ENCODE measurements at places on chromosomes 4 and X. TPM values are rescaled to one million over a fixed set of nuclear protein-coding genes. Genes with fewer than 3 reads are reported as not detected.
A peak's percentile ranks its signal among the peaks of the same experiment; 100 is the strongest.

DNA sequence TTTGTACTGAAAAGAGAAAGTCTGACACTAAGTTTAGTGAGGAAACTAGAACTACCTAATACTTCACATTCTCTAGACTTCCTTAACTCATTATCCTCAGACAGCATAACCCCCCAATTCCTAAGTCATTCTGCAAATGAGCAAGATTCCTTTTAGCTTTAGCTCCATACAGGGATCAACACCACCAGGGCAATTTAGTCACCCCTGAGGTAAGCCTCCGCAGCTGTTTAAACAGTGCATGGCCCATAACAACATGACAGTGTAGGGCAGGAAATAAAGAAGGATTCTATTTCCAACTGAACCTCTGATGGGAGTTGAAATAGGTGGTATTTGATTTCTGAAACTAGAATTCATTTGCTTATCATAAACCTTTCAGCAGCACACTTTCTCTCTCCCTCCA, 112.8 kb upstream of the DKK2 start:
- DNase-seq: no peak

DNA sequence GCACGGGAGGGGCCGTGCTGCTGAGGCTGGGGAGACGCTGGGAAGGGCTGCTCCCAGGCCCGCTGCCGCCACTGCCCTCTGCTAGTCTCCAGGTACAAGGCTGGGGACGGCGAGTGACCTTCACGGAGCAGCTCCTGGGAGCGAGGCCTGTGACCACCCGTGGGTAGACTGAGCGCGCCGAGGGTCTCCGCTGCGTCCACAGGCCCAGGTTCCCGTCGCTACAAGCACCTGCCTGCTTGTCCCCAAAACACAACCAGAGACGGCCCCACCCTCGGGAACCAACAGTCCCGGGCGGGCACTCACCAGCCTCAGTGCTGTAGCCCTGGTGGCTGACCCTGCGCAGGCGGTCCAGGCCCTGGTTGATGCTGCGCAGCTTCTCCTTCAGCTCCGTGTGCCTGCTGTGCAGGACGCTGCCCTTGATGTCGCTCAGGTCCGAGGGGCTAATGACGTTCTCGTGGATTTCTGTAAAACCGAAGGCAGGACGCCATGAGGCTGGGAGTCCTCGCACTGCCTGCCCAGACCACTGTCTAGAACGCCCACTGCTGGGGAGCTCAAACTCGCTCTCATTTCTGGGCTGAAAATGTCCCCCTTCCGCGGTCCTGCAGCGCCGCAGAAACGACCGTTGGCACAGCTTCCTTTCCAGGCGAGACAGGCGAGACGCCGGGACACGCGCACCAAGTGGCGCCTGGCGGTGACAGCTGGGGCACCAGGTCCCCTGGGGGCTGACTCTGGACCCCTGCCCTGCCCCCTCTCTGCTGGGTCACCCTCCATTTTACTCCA, 14.3 kb downstream of the LRPAP1 start:
- no peak for DNase-seq

DNA sequence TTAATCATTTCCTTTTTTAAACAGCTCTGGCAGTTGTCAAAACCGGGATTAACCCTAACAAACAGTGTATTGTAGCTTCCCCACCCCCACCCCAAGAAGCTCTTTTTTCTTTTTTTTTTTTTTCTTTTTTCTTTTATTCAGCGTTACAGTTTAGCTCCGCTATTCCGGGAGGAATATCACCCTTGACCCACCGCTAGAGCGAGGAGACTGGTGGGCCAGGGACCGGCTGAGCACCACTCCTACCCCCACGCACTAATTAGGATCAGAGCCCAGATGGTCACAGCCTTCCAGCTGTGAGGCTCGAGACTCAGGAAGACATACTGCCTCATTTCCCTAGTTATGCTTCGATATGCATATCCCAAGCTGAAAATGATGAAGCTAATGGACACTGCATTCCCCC, 2.0 kb downstream of the PARM1 start:
- no peak for DNase-seq

GRCh38 chrX:33188881-33189280, 22.5 kb downstream of the DMD start:
- no peak for DNase-seq

GRCh38 chr4:167100120-167100519, 134.2 kb downstream of the SPOCK3 start:
- no peak for DNase-seq

The MAGEB17 gene
- not detected for total RNA-seq

GRCh38 chr4:56289934-56290333, 97.4 kb downstream of the AASDH start:
- DNase-seq: no peak

The SPCS3 gene
- total RNA-seq: 54.8 TPM

The RAB9B gene
- 0.98 TPM for total RNA-seq

DNA sequence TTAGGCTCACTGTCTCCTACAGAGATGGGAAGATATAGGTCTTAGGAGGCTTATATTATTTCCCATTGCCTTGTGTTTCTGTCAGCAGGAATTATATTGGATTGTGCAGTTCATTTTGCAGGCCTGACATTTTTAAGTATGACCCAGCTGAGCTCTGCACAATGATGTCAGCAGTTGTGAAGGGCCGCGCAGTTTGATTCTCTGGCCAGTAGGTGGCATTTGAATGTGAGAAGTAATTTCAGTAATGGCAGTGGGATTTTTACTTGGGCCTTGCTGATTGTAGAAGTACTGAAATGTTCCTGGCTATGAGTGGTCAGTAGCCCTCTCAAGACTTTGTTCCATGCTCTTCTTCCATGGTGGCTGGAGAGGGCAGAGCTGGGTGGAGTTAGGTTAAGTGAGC, 247.2 kb upstream of the MTMR8 start:
- DNase-seq: no peak

The NWD2 gene
- total RNA-seq: not detected

GRCh38 chr4:187972135-187972534, 23.4 kb upstream of the ZFP42 start:
- no peak for DNase-seq

The RHOH gene
- total RNA-seq: 7.3 TPM

DNA sequence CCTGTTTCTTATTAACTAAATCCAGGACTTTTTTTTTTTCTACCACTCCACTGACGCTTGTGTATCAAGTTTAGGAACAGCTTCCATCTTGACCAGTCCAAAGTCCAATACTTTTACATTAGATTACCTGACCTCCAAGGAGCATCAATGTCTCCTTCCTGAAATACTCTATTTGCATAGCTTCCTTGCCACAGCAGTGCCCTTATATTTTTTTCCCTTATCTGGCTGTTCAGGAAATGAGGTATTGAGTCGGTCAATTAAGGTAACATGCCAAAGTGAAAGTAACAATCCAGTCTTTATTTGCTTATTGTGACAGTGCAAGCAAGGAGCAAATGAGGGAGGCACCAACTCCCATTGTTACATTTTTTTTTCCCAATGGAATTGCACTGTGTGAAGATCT, 730.8 kb upstream of the NDST4 start:
- DNase-seq: no peak

GRCh38 chr4:88452912-88453311, 4.0 kb upstream of the HERC5 start:
- no peak for DNase-seq

- no peak for DNase-seq
Measured at GRCh38 chr4:86968547-86968946, 33.7 kb downstream of the AFF1 start.

DNA sequence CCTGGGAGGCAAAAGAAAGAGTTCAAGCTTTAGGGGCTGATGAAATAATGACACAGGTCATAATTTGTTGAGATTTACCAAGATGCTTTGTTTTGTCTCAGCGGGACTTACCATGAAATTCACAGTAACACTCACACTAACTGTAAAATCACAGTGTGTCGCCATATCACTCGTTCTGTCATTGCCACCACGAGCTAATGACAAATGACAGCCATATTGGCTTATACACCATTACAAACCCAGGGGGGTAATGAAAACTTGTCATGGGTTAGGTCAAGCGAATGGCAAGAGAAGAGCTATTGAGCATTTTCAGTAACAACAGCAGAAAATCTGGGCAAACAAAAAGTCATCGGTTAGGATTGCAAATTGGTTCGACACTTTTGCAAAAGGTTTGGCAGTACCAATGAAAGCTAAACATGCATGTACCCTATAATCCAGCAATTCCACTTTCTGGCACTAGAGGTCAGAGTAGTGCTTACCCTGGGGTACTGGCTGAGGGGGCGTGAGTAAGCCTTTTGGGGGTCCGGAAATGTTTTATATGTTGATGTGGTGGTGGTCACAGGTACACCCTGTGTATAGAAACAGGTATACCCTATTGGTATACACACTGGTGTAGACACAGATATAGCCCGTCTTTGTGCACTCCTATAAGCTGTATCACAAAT, 83.9 kb upstream of the RAI2 start:
- DNase-seq: peak; percentile 4

DNA sequence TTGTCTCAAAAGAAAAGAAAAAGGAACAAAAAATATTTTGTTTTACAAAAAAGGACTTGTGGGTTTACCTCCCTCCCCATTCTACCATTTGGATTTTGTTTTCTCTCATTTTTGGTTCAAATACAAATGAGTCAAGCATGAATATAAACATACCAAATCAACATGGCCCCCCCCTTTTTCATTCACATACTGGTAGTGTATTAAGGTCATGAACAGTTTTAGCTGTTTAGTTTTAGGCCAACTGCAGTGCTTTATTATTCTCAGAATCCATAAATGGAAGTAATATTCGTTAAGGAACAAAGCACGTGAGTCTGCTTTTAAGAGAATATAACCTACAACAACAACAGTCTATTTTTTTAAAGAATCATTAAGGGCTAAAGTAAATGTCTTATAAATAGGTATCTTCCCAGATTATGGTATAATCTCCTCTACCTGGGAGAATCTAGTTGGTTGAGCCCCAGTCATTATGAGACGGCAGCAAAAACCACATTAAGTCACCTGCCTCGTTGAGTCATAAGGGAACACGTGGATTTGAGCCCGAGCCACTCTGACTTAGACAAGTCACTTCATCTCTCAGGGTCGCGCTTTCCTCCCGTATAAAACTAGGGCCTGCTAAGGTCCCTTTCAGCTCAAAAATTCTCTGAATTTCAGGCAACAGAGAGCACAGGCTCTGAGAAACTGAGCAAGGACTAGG, 26.7 kb downstream of the BCLAF3 start:
- no peak for DNase-seq

The VSIG1 gene
- not detected for total RNA-seq

GRCh38 chr4:171676555-171677215, 136.5 kb upstream of the GALNTL6 start:
- DNase-seq: no peak

DNA sequence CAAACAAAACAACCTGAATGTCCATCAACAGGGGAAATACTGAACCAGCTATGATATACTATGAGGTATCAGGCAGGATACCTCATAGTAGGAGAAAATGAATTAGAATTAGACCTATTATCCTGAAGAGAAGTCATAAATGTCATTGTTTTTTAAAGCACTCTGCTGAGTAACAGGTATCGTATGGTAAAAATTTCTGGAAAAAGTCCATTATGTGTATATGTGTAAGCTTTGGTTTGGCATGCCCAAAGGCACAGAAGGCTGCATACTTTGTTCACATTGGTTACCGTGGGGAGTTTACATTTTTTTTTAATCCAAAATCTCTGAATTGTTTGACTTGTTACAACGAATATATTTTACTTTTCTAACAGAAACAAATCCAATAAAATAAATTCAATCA, 70.5 kb downstream of the RPS3A start:
- no peak for DNase-seq

GRCh38 chr4:118772767-118773428, 63.0 kb downstream of the SEC24D start:
- no peak for DNase-seq

The TCEANC gene
- total RNA-seq: 3.5 TPM

- DNase-seq: peak; percentile 68
Measured at GRCh38 chr4:158172261-158173258, at the start of gene GASK1B. Gene GASK1B (minus strand): TSS chr4:158173025. CDS start chr4:158171375, 1,650 bp downstream.

- no peak for DNase-seq
Measured at GRCh38 chr4:109294006-109294405, 8.5 kb downstream of the COL25A1 start.

GRCh38 chr4:137923494-137923893, 318.7 kb downstream of the SLC7A11 start:
- no peak for DNase-seq

- DNase-seq: no peak
Measured at GRCh38 chrX:131874300-131874699, 148.8 kb upstream of the STK26 start.

DNA sequence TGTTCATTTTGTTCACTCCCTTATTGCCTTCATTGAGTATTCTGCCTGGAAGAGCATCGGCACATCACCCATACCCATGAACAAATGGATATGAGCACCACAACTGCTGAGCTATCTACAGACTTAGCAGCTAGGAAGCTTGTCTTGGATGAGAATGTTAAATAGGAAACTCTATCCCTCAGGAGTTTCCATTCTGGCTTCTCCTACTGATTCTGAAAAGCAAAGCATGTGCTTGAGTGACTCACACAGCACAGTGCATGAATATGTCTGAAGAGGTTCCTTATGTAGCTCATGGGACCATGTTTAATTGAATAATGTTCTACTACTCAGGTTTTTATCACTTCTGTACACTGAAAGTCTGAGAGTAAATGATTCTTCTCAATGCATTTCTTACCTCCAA, 57.3 kb upstream of the MXRA5 start:
- no peak for DNase-seq

- no peak for DNase-seq
Measured at GRCh38 chr4:6988016-6988715, 55.0 kb upstream of the TADA2B start.

GRCh38 chr4:103591841-103592240, 127.9 kb downstream of the TACR3 start:
- DNase-seq: no peak

The PCDH7 gene
- total RNA-seq: 5.7 TPM

DNA sequence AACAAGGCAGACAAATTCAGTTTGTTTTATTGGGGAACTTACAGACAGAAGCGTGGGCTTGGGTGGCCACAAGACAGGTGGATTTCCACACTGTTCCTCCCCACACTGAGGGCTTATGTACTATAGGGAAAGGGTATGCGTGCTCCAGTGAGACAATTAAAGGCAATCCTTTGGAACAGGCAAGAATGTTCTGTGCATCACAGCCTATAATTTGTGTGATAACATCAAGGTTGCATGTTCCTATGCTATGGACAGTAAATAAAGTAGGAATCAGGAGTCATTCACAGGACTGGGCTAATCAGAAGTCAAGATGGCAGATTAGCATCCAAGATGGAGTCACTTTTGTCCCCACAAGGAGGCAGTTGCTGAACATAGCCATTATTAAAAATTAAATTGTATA, 84.6 kb upstream of the TRIM2 start:
- DNase-seq: no peak

GRCh38 chrX:13968198-13968597, 61.5 kb downstream of the GEMIN8 start:
- DNase-seq: no peak

The BMX gene
- not detected for total RNA-seq

DNA sequence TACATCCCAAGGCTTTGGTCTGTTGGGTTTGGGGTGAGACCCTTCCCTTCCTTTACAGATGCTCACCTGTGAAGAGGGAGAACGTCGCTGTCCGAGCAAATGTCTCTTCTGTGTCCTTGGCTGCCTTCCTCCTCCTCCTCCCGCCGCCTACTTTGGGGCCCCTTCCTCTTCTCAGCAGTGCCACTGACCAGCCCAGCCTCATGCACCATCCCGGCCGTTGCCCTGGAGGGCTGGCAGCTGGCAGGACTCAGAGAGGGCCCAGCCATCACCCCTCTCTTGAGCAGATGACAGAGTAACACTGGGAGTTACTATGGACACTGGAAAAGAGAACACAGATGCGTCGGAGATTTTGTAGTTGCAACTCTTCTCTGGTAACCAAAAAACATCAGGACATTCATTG, 68.2 kb downstream of the TRMT44 start:
- no peak for DNase-seq

GRCh38 chrX:150477371-150477770, 91.0 kb upstream of the MTM1 start:
- DNase-seq: no peak

GRCh38 chr4:138275216-138275615, 33.1 kb upstream of the SLC7A11 start:
- DNase-seq: no peak

Data from NCI-H460 (cell line).